Subcutaneous preadipocyte (primary cell): ENCODE measurements at places on chromosomes 2 and 18. TPM values are rescaled to one million over a fixed set of nuclear protein-coding genes. Genes with fewer than 3 reads are reported as not detected.

STARD6 gene
- under 0.01 TPM in 1 of 2 replicates, not detected in the other for total RNA-seq

ALPG gene
- total RNA-seq: not detected in 2 replicates

UGT1A10 gene
- total RNA-seq: not detected in 2 replicates

GAL3ST2 gene
- total RNA-seq: not detected in 2 replicates

ATOH8 gene
- total RNA-seq: 5.5 and 7.7 TPM in 2 replicates

SCN3A gene
- not detected in 2 replicates for total RNA-seq

CD8B2 gene
- not detected in 2 replicates for total RNA-seq

SERPINB2 gene
- total RNA-seq: 1.8 and 3.5 TPM in 2 replicates

WNT6 gene
- not detected in 2 replicates for total RNA-seq

PASK gene
- 2.9 and 8.6 TPM in 2 replicates for total RNA-seq

SLC38A11 gene
- total RNA-seq: not detected in 2 replicates

APLF gene
- total RNA-seq: 3.1 and 4.0 TPM in 2 replicates

MEP1B gene
- not detected in 2 replicates for total RNA-seq

TLX2 gene
- under 0.01 TPM in 1 of 2 replicates, not detected in the other for total RNA-seq
